ENCODE measurements at places on chromosomes 5 and 9.

DNA sequence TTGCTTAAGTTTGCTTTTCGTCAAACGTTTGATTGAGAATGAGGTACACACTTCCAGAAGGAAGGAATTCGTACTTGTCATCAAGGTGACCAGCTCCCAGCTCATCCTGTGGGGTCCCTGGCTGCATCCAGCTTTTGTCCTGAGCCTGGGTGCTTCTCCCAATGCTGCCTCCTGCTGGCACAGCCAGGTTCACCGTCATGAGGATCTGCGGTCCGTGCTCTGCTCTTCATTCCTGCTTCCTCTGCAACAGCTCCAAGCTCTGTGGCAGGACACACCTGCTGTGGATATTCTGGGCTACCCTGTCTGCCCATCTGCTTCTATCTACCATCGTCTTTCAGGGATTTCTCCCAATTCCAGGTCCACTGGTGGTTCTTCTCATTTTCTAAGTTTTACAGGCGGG is 13.3 kb upstream of the UBE2QL1 start:
- no peak for DNase-seq

- DNase-seq: no peak
These were observed 400.0 kb downstream of the KIAA0825 start for GRCh38 chr5:94218374-94218773.

- DNase-seq: no peak
These were observed 70.8 kb upstream of the FAM174A start for GRCh38 chr5:100464418-100464817.

GRCh38 chr9:105064248-105065097 is 136.5 kb upstream of the ABCA1 start:
- DNase-seq: no peak

DNA sequence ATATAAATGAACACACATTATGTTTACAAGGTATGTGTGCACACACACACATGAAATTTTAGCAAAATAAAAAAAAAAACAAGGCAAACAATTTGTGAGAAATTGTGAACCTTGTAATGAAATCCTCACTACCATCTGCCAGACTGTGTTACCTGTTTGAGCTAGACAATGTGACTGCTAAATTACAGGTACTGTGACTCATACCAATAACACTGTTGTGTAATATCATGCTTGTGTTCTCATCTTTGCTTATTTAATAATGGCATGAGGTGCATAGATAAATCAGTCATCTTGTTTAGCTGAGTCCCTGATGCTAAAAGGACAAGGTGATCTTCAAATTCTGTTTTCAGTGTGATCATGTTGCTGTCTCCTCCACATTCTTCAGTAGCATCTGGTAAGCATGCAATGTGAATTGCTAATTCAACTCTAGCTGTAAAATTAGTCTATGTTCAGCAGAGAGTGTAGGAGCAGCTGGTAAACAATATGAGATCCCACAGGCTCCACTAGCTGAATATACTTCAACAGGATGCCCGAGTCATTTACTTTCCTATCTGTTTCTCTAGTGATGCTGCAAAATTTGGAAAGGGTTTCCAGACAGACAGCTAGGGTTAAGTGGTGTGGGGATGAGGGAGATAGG is 966.3 kb upstream of the C9orf72 start:
- DNase-seq: no peak

- DNase-seq: peak; percentile 96
These were observed 3.6 kb upstream of the PFN3 start for GRCh38 chr5:177403792-177404640.

DNA sequence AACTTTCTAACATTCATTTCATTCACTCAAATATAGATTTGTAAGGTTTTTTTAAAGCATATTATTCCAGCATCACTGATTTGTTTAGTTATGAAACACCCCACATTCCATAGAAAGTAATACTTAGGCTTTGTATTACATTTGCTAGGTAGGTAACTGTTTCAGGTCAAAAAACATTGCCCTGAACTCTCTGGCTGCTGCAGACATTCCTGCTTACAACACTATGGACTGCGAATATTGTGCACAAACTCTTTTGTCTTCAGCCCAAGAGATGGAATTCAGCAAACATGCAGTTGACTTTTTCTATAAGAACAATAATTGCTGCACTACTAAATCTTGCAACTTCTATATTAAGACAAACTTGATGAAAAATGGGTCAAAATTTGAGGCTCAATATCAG is 301.0 kb downstream of the ARL15 start:
- no peak for DNase-seq

GRCh38 chr9:115262477-115262876 is 144.5 kb upstream of the TNC start:
- no peak for DNase-seq

- no peak for DNase-seq
These were observed 38.1 kb upstream of the SARDH start for GRCh38 chr9:133775951-133776905.

GRCh38 chr9:120619751-120620655 is 40.0 kb upstream of the CDK5RAP2 start:
- peak; percentile 70 for DNase-seq

- no peak for DNase-seq
These were observed 153.0 kb upstream of the SMC2 start for GRCh38 chr9:103941104-103941503.

GRCh38 chr5:107885601-107886000 is 214.9 kb upstream of the EFNA5 start:
- no peak for DNase-seq

DNA sequence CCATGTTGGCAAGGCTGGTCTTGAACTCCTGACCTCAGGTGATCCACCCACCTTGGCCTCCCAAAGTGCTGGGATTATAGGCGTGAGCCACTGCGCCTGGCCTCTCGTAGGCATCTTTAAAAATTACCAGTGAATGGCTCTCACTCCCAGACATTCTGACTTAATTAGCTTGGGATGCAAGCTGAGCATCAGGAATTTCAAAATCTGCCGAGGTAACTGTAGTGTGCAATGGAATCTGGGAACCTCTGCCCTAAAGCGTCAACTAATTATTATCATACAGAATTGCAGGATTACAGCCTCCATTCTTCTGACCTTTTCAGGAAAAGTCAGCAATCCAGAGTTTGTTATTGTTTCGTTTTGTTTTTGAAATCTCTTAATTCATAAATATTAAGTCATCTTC is 213.4 kb upstream of the DMAC1 start:
- no peak for DNase-seq

- DNase-seq: no peak
These were observed 202.6 kb downstream of the FER start for GRCh38 chr5:108950276-108950675.
